Natural killer cell treated with Interleukin-12 subunit alpha and Interleukin-12 subunit beta and Interleukin-15 and Interleukin-18, amount 100 ng/mL, for 72 hours (primary cell): ENCODE measurements at places on chromosomes 12 and 14.
A peak's percentile ranks its signal among the peaks of the same experiment; 100 is the strongest.

- peak overlapping the region; percentile 79 for H3K27ac ChIP-seq
- H3K4me1 ChIP-seq = peaks cover 36% of the 10 kb centered on the region
- DNase-seq = no peak
- H3K4me3 ChIP-seq = peak overlapping the region; percentile 90
Measured at GRCh38 chr14:59482541-59483331, 1.5 kb downstream of the L3HYPDH start.

GRCh38 chr12:93297032-93297431, 80.7 kb upstream of the NUDT4 start:
- H3K36me3 ChIP-seq = no peaks in the 10 kb centered on the region
- no peaks in the 10 kb centered on the region for H3K4me1 ChIP-seq
- peaks cover 2% of the 10 kb centered on the region for H3K27me3 ChIP-seq
- DNase-seq = no peak
- H3K4me3 ChIP-seq = no peak overlapping the region

- H3K4me1 ChIP-seq = no peaks in the 10 kb centered on the region
- H3K27me3 ChIP-seq = no peaks in the 10 kb centered on the region
- DNase-seq = no peak
- H3K4me3 ChIP-seq = no peak overlapping the region
- no peaks in the 10 kb centered on the region for H3K36me3 ChIP-seq
Measured at GRCh38 chr12:122793685-122794106, 19.3 kb downstream of the CCDC62 start.

DNA sequence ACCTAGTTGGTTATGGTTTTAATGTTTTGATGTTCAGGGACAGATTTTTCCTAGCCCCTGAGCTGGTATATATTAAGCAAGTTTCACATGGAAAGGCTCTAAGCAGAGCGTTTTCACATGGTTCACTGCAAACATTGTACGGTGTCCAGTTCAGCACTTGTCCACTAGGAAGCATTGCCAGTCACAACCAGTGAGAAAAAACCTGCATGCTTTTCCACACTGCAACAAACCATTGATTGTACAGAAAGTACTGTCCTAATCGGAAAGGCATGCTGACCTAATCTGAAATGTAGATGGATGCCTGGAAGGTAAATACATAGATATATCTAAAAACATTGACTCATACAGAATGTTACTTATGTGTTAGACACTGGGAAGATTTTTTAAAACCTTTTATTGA, 25.0 kb upstream of the NPAS3 start:
- H3K4me3 ChIP-seq = no peak overlapping the region
- no peaks in the 10 kb centered on the region for H3K27me3 ChIP-seq
- no peaks in the 10 kb centered on the region for H3K4me1 ChIP-seq
- DNase-seq = no peak
- no peaks in the 10 kb centered on the region for H3K36me3 ChIP-seq
